ENCODE measurements at places on chromosomes 7 and 10.

DNA sequence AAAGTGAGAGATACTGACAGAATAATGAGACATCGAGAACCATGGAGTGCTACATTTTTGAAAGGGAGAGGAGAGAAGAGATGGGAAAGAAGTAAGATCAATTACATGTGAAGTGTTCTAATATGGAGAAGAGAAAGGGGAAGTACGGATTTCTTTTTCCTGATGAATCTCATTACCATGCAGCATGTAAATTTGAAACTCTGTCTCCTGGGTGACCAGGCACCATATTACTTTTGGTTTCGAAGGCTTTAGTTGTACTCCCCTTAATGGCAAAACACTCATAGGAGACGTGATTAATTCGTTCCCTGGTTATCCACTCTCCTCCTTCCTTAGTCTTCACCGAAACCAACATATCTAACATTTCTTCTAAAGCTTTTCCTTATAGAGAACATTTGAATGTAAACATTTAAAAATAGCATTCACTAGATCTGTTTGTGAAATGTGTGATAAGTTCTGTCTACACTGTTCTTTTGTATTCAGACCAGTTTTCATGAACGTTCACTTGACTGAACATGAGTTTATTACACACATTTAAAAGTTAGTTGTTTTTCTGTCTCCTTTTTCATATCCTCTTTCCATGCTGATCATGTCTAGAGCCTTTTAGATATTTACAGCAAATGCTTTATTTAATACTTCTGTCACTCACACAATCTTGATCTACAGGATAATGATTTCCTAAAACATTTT is 80.2 kb upstream of the MSRB2 start:
- DNase-seq = no peak

DNA sequence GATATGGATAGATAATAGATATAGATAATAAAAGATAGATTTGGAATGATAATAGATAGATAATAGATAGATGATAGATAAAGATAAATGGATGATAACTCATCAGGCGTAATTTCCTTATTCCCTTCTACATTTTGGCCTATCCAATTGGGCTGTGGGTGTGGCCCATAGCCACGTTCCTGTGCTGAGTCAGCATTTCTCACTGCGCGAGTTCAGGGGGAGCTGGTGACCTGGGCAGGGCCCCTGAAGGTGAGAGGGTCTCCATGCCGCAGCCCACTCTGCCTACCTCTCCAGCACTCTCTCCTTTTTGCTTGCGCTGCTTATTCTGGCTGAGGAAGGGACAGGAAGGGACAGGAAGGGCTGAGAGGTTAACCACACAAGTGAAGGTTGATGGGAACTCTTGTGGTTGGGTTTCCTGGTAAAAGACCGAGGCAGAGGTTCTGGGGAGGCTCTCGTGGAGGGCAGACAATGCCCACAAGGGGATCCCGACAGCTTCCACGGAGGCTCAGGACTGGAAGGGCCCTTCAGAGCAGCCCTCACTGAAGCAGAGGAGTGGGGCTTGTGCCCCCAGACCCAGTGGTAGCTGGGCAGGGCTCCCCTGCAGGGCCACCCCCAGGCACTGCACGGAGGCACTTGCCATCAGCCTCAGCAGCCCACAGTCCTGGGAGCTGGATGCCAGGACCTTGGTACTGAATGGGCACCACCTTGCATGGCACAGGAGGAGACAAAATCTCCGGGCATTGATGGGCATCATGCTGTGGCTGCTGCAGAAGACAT is 247.3 kb upstream of the PITRM1 start:
- no peak for DNase-seq

DNA sequence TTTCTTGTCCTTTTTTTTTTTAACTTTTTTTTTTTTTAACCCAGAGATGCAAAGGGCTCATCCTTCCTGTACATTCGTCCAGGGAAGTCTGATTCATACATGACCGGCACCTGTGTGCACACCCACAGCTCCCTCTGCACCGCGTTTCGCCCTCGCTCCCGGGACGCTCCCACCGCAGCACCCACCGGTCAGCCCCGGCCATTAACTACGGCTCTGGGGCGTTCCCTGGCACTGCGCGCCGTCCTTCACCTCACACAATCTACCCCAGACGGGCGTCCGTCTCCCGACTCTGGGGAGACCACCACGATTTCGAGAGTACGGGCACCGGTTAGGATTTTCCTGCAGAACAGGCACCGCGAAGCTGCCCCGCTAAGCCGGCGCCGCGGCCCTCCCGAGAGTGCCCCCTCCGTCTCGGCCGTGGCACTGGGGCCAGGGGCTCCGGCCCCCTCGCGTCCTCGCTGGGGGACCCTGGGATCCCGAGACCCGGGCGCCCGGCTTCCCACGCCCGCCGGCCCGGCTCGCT is 452 bp downstream of the ATE1 start:
- DNase-seq = peak; percentile 10

- no peak for DNase-seq
Measured at GRCh38 chr7:30920584-30921539, 9.2 kb downstream of the AQP1 start.

DNA sequence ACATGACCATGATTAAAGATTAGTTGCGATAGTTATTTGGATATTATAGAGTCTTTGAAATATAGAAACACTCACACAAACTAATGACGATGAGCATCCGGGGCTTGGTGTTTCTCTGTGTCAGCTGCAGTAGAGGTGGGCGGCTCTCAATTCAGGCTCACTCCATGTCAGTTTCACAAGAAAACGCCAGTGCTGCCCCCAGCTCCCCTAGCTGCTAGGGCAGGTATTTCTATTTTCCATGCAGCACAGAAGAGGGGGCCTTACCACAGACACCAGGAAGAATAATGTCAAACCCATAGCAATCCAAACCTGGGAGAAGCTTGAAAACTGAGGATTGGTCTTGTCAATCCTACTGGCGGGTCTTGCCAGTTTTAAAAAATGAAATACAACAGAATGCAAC is 197.1 kb downstream of the PHTF2 start:
- DNase-seq = no peak

DNA sequence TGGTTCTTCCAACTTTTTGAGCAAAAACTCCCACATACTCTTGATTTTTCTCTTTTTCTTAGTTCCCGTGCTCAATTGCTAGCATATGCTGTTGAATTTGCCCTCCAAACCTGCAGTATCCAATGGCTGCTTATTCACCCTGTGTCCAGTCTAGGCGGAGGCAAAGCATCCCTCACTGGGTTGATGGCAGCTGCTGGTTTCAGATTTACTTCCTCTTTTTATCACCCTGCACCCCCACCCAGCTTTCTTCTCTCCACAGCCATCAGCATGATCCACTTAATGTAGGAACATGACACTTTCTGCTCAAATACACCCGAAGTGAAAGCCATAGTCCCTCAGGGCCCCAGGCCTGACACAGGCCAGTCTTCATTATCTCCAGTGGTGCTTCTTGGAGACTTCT is 87.6 kb upstream of the ADARB2 start:
- DNase-seq = no peak

GRCh38 chr7:27516421-27516820 is 146.3 kb downstream of the HIBADH start:
- no peak for DNase-seq

GRCh38 chr10:16788125-16788524 is 29.1 kb downstream of the RSU1 start:
- DNase-seq = no peak

- DNase-seq = no peak
Measured at GRCh38 chr7:43071604-43072003, 40.8 kb upstream of the HECW1 start.

Data from NCI-H1092 (cell line).